GM23248 (cell line): ENCODE measurements at places on chromosomes 3 and 15. TPM values are rescaled to one million over a fixed set of nuclear protein-coding genes. Genes with fewer than 3 reads are reported as not detected.

DOCK3 gene
- total RNA-seq = 0.43 and 0.51 TPM in 2 replicates

GRCh38 chr3:101940521-101941317 is 91.4 kb downstream of the NFKBIZ start:
- DNase-seq = peak; percentile 96

- no peak for DNase-seq
Measured at GRCh38 chr3:128727059-128727458, 1.1 kb downstream of the RAB7A start.

DNA sequence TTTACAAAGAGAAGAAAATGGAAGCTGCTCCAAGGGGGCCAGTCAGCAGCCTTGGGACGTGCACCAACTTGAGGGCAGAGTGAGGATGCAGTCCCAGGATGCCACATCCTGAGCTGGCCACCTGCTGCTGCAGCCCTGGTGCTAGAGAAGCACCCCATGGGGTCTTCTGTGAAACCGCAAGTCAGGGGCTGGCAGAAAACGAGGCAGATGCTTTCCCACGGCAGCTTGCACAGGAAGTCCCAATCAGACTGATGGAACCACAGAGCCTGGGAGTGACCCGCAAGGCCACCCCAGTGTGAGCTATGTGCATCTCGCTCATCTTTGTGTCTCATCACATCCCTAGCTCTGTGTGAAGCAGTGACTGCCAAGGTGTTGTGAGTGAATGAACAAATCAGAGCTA is 76.5 kb downstream of the NUP210 start:
- DNase-seq = no peak

GOLGA8J gene
- total RNA-seq = not detected in 2 replicates

DNA sequence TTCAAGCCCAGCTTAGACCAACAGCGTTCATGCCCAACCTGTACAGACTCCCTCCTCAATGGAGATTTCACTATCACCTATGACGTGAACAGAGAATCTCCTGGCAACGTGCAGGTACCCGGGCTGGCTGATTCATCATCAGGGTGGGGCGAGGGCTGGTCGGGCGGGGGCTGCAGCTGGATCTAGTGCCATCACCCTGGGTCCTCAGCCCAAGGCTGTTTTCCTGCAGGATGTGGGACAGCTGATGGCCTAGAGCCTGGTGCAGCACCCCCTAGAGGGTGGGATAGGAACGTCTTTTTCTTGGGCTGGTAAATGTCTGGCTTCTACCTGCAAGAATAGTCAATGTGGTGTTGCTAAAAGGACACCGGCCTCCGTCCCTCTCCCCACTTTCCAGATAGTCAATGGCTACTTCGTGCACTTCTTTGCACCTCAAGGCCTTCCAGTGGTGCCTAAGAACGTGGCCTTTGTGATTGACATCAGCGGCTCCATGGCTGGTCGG is 4.4 kb downstream of the ITIH3 start:
- peak; percentile 24 for DNase-seq

DNA sequence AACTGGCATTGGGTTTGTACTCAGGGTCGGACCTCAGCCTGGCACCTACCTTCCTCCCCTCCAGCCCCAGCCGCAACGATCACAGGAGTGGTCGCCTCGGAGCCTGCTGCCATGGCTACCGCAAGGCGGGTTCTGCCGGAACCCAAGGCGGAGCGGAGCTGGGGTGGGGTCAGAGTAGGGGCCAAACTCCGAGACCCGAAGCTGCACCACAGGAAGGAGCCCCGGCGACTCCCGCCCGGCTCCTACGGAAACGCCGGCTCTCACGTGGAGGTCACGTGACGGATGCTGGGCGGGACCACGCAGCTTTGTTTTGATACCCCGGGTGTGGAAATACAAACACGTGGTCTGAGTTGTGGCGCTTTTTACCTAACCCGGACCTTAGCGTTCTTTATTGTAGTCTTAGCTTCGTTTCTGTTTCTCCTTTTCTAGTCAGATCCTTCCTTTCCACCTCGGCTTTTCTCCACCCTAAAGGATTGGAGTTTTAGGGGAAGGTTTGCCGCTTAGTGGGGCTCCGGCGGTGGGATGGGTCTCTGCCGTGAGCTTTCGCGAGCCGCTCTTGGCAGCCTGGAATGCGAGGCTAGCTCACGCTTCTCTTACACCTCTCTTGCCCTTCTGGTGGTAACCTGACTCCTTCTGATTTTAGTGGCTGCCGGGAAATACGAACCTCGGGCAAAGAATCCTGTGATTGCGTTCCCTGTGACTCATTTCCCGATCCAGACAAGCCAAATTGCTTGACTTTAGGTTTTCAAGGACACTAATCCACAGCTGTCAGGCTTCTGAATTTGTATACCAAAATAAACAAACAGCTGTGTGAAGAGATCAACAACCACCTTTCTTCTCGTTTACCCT is at the start of gene HSPBAP1:
Gene HSPBAP1 (minus strand): TSS at position 264 of the 849 bp plus-strand sequence. CDS start 151 bp downstream, at position 113.
- DNase-seq = peak; percentile 93

- peak; percentile 59 for DNase-seq
Measured at GRCh38 chr3:33722626-33723370, 4.7 kb upstream of the CLASP2 start.

- DNase-seq = no peak
Measured at GRCh38 chr15:78033864-78034263, 43.6 kb downstream of the TBC1D2B start.

- peak; percentile 67 for DNase-seq
Measured at GRCh38 chr15:64351265-64351664, 4.7 kb downstream of the CSNK1G1 start.

DNA sequence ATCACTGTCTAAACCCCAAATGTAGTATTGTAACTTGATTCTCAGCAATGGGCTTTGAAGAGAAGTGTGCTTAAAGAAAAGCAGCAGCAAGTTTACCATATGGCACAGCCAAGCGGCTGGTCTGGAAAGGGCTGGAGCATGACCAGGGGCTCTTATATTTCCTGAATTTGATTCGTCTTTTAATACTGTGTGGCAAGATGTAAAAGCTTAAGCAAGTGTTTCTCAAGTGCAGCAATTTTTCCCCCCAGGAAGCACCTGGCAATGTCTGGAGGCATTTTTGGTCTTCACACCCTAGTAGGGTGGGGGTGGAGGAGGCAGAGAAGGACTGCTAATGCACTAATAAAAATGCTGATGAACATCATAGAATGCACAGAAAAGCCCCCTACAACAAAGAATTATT is 397.9 kb downstream of the NTRK3 start:
- no peak for DNase-seq

LRTM1 gene
- total RNA-seq = not detected in 2 replicates
